ENCODE measurements at places on chromosomes 3 and 15.

DNA sequence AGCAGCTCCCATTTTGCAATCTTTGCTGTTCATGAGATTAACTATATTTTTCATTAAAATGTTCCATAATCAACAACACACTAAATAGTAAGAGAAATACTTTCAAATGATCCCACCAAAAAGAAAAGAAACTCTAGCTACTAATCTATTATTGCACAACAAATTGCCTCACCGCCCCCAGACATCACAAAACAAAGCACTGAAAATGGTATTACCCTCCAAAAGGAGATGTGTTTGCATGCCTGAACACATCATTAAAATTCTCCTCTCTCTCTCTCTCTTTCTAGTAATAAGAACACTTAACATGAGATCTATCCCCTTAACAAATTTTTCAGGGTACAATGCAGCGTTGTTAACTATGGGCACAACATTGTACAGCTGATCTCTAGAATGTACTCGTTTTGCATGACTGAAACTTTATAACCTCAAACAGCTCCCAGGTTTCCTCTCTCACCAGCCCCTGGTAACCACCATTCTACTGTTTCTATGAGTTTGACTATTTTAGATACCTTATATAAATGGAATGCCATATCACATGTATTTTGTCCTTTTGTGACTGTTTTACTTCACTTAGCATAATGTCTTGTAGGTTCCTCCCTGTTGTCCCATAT is 33.1 kb downstream of the WNT5A start:
- no peak for DNase-seq

GRCh38 chr3:16700651-16701050 is 95.4 kb upstream of the DAZL start:
- DNase-seq, result no peak

DNA sequence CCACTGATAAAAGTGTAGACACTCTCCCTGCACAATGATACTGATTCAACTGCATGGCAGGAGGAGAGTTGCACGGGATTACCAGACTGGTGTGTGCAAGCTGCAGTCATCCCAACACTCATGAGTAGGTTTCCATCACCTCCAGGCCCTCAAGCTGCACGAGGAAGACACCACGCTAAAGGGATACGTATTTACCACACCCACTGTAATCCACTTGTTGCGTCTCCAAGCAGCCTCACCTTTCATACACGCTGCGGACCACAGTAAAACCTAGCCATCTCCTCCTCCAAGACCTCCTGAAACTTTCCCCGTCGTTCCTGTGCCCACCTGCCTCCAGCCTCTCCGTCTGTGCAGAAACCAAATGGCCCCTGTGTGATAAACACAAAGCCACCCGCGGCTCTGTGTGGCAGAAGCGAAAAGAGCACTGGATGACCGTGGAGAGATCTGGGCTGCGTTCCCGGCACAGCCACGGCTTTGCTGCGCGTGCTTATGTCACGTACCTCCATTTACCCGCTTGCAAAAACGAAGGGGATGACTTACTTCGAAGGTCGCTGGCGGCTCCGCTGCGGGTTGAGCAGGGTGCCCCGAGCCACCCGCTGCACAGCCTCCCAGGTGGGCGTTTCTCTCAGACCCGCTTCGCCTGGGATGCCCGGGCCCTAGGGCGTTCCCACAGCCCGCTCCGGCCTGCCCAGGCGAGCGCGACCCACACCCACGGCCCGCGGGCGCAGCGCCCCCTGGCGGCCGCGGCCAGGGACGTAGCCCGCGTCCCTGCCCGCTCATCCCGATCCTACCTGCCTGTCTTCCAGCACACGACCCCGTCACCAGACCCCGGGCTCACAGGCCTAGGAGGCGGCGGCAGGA is 643 bp downstream of the ABCC5 start:
- peak; percentile 62 for DNase-seq

DNA sequence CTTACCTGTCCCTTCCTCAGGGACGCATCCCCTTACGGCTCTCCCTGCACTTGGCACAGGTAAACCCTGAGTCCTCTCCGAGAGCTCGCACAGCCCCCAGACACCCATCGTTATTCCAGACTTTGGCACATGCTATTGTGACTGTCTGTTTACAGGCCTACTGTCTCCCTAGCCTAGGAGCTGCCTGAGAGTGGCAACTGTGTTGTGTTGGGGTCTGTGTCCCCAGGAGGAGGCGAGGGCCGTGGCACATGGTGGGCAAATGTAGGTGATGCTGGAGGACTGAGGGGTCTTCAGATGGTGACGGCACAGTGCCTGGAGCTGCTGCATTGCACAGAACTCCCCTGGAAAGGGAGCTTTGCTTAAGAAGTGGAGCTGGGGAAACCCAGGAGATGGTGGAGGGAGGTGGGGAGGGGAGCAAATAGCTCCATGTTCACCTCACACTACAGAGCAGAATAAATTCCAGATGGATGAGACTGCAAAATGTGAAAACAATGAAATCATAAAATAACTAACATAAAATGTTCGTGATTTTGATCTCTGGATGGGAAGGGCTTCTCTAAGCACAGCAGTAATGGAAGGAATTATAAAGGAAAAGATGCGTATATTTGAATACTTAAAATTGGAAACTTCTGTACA is 96.5 kb downstream of the SMAD6 start:
- no peak for DNase-seq

DNA sequence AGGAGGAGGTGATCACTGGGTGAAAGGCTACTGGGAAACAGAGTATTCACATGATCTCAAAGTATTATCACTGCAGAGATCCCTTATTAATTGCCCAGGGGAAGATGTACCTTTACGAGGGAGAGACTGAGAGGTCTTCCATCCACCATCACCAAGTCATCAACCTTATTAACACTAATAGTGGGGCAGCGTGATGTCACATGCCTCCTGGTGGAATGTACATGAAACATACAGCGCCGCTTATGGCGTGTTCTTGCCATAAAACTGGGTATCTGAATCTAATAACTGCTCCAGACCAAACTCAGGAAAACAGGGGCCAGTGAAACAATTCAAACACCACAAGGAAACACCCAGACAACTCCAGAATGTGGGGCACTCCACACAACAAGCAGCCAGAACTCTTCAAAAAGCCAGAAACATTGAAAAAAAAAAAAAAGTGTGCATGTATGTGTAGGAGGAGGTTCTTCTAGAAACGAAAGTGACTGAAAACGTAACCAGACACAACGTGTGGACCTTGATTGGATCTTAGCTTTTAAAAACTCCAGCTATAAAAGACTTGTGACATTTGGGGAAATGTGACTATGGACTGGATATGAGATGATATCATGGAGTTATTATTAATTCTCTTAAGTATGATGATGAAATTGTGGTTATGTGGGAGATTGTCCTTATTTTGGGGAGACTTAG is 4.6 kb downstream of the STIMATE start:
- no peak for DNase-seq

DNA sequence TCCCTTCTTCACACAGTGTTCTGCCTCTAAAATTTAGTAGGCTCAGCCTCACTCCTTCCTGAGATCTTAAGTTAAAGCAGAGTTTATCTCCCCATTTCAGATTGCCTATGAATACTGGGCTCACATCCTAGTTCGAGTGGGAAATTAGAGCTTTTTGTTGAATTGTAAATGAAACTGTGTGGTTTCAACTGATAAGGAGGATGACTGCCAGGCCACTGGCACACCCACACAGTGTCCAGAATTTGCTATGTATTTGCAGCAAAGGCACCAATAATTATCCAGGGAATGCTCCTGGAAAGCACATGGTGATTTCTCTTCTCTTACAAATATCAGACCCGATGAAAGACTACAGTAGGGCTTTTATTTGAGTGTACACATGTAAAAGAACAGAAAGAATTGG is 308.1 kb upstream of the COL8A1 start:
- no peak for DNase-seq

DNA sequence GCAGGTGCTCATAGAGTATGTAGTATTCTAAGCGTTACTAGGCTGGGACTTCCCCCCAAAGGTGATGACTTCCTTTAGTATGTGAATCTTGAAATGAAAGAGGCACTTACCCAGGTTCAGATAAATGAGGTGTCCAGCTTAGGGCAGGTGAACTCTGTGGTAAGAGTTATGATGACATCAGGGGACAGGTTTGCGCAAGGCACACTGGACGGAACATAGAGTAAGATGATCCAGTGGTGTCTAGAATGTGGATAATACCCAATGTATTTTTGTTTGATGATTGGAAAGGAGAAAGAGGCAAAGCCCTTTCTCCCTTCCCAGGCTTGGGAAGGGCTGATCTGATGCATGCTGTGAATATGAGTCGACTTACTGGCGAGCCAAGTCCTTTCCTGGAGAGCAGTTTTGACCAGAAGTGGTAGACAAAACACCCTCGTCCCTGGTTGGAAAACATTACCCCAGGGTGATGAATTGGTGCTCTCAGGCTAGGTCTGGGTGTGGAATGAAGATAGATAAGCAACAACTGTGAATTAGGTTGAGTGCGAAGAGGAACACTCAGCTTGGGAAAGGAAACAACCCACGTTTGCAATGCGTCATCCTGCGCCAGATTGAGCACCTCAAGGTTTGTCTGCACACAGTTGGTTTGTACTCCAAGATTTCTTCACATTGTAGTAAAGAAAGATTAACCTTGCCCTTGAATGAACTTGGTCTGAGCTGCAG is 124.2 kb downstream of the GHSR start:
- DNase-seq, result no peak

DNA sequence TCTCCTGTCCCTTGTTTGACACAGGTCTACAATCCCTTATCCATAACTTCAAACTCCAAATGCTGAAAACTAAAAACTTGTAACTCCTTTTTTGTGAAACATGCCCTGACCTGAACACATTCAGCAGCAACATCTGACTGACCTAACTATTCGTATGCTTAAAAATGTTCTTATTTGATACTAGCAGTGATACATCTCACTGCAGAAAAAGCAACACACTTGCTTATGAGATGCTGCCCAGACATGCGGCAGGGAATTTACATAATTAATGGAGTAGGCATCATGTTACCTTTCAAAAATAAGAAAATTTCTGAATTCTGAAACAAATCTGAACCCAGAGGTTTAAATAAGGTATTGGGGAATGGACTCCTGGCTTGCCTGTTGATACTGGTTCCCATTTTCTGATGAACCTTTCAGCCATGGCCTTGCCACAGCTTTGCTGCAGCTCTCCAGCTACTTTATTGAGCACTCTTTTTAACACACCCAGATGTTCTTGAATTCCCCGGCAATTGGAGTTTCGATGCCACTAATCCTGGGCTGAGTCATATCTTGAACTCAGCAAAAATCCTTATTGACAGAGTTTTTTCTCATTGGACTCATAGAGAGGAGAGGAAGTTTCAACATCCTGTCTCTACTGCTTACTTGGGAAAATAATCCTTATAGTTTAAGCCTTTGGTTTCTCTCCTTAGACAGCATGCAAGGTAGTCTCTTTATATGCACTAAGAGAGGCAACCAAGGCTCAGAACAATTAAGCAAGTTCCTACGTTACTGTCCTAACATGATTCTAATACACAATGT is 296.6 kb upstream of the LMCD1 start:
- no peak for DNase-seq

- no peak for DNase-seq
Measured at GRCh38 chr15:62788224-62788623, 254.3 kb upstream of the TPM1 start.

DNA sequence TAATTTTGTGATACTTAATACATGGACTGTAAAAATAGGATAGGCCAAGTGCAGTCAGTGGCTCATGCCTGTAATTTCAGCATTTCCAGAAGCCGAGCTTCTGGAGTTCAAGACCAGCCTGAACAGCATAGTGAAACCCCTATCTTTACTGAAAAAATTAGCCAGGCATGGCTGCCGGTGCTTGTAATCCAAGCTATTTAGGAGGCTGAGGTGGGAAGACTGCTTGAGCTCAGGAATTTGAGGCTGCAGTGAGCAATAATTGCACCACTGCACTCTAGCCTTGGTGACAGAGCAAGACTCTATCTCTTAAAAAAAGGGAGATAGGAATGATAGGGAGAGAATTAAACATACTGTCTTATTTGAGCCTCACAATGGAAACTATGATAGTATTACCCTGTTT is 51.0 kb downstream of the GMPS start:
- DNase-seq, result no peak

GRCh38 chr3:126449621-126450051 is 26.1 kb downstream of the ZXDC start:
- no peak for DNase-seq

DNA sequence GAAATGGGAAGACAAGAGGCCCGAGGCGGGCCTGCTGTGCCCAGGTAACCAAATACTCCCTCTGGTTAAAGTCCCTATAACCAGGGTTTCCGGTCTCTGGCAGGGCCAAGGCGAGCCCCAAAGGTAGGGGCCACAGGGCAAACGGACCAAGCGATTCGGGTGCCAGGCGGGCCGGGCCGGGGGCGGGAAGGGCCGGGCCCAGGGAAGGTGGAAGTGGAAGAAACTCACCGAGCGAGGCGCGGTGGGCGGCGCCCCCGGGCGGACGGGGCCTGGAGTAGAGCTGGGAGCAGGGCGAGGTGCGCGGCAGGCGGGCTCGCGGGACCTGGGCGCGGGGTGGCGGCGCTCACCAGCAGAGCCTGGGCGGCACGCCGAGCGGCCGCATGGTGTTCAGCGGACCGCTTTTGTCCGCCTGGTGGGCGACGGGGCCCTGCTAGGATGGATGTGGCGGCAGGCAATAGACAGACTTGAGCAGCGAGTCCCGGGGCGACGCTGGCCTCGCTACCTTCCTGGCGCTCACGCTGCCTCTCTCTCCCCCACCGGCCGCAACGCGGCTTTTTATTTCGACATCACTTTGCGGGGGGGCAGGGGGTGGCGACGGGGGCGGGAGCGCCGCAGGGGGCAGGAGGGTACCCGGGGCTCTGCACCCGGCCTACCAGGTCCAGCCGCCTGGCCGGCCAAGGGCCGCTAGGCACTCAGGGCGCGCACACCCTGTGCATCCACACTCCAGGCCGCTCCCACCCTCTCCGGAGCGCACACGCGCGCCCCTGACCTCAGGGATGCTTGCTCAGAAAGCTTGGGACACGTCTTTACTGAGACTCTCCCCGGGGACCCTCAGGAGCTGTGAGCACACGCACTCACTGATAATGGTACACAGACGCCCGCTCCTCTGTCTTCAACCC is at the start of gene GATA2:
Gene GATA2, minus strand, starts transcription at position 531 of the 899 bp plus-strand sequence. CDS start 6,170 bp downstream, outside the sequence.
- DNase-seq, result peak; percentile 59

DNA sequence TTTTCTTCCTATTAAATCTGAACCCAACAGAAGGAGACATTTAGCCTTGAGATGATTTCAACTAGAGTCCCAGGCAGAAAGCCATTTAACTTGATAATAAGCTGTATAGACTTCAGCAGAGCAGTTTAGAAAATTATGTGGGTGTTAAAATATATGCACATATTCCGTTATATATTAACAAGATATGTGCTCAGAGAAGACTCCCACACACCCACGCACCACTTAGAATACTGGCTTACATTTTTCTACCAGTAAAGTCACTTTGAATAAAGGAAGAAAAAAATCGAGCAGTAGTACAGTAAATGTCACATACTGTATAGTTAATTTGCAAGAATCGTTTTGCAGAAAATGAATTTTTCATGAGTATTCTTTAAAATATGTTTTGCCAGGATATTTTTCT is 599.3 kb downstream of the FGF12 start:
- DNase-seq, result no peak

- no peak for DNase-seq
Measured at GRCh38 chr3:146052791-146053310, 108.1 kb downstream of the PLOD2 start.

GRCh38 chr3:61617041-61617440 is 55.7 kb downstream of the PTPRG start:
- no peak for DNase-seq

- DNase-seq, result no peak
Measured at GRCh38 chr3:146339349-146339748, 88.4 kb upstream of the PLSCR4 start.

- no peak for DNase-seq
Measured at GRCh38 chr15:50549326-50549725, 2.9 kb upstream of the USP50 start.

- DNase-seq, result no peak
Measured at GRCh38 chr3:111809186-111809585, 49.9 kb upstream of the PHLDB2 start.

GRCh38 chr3:196902296-196902695 is 34.6 kb downstream of the SENP5 start:
- peak; percentile 10 for DNase-seq

All from WERI-Rb-1 (cell line).